Fibroblast of skin of right biceps (primary cell): ENCODE measurements at places on chromosomes 7 and 10.
A peak's percentile ranks its signal among the peaks of the same experiment; 100 is the strongest.

- DNase-seq, result no peak
Observed at GRCh38 chr7:85630904-85631600, 444.2 kb upstream of the SEMA3D start.

GRCh38 chr7:114026486-114027089, 107.8 kb upstream of the PPP1R3A start:
- peak; percentile 50 for DNase-seq

GRCh38 chr7:85714951-85715350, 528.1 kb upstream of the SEMA3D start:
- DNase-seq, result no peak

DNA sequence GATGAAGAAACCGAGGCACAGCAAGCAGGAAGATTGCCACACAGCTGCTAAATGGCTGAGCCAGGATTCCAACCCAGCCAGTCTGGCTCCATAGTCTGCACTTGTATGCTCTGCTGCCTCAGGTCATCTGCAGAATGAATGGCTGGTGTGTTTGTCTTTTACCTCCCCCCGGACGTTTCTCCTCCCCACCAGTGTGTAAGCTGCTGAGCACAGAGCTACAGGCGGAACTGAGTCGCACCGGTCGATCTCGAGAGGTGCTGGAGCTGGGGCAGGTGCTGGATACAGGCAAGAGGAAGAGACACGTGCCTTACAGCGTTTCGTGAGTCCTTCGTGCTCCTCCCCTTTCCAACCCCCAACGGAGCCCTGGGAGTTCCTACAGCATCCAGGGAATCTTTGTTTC, 2.6 kb downstream of the CNPY4 start:
- DNase-seq, result no peak

- DNase-seq, result no peak
Observed at GRCh38 chr10:28558923-28559508, 26.1 kb downstream of the WAC start.

DNA sequence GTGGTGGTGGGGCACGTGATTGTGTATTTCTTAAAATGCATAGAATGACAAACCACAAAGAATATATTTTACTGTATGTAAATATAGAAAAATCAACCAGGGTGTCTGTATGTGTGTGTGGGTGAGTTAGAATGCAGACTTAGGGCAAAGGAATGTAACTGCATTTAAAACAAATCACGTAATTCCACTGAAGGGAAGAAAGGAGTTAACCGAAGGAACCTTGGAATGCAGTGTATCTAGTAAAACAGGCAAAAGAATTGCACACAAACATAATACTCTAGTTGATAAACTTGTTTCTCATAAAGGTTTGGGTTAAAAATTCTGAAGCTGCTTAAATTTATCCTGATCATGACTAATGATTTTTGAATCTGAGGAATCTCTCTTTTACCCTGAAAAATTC, 134.9 kb downstream of the ADRA2A start:
- peak; percentile 57 for DNase-seq

DNA sequence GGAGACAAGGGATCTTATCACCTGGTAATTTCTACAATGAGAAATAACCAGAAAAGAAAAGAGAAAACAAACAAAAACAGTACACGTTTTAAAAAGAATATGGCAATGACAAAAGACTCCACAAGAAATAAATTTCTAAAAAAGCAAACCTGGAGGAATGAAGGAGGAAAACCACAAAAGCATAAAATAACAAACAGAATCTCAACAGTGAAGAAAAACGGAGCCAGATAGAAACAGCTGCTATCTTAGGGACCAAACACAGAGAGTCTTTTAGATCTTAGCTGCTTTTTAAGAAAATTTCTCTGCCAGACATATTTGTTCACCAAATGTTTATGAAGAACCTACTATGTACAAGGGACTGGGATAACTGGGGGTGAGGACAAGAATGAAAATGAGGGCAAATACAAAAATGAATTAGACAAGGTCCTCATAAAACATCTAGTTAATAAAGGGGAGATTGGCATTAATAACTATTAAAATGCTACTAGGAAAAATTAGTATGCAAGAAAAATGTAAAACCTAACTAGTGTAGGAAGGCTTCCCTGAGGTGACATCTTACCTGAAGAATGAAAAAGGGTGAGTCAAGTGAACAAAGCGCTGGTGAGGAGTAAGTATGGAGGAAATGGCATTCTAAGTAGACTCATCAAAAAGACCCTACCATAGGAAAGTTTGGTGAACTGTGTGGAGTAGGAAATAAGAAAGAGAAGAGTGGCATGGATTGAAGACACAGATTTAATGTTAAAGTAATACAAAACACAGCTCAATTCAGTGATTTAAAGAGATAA, 34.3 kb downstream of the WASL start:
- DNase-seq, result no peak

GRCh38 chr7:159092701-159093121, 52.0 kb downstream of the VIPR2 start:
- no peak for DNase-seq

- DNase-seq, result peak; percentile 65
Observed at GRCh38 chr7:134908289-134908688, 78.0 kb upstream of the AGBL3 start.

GRCh38 chr10:31143331-31143935, 111.8 kb upstream of the ZNF438 start:
- no peak for DNase-seq

DNA sequence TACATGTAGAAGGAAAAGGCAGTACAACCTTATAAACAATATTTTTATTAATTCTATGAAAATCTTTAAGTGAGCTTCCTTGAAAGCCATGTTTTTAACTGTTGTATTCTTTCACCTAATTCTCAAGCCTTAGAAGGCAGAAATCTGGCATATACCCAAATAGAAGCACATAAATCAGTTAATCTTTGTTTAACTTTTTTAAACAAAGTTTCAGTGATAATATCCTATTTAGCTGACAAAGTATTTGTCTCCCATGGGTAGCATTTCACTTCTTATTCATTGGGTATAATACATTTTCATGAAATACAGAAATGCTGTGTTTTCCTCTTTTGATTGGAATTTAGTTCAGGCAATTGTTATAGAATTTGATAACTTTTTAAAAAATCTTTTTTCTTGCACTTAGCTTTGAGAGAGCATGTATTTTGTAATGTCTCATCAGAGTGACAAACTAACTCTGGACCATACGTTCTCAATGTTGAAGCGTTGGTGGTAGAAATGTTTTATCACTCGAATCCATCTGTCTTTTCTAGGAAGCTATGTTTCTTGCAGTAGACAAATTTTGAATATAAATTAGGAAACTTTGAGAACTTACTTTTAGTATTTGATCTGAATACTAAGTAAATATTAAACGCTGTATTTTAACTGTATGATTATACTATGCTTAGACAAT, 78.1 kb downstream of the CREM start:
- no peak for DNase-seq

DNA sequence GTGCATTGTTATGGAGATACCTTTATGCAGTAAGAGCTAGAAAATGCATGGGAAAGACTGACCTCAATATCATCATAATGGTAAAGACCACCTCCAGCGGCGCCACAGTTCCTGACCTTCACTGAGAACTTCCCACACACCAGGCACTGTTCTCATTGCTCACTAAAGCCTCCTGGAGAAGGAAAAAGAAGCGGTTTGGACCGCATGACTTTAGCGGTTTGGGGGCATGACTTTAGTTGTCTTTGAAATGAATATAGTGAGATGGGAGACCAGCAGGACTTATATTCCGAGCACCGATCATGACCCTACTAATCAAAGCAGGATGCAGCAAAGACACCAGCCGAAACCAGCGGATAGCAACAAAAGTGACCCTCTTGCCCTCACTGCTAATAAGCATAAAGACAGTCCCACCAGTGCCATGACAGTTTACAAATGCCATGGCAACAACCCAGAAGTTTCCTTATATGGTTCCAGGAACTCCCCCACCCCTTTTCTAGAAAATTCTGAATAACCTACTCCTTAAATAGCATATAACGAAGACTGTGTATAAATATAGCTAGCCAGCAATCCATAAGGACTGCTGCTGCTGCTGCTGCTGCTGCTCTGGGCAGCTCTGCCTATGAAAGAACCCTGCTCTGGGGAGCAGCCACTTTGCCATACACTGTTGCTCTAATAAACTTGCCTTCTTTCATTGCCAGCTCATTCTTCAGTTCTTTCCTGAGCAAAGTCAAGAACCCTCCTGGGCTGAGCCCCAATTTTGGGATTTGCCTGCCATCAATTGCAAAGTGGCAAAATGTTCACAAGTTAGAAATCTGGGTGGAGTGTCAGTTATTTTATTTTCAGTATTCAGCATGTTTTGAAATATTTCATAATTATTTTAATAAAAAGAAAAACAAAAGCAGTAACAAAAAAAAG, 694.1 kb downstream of the SUGCT start:
- no peak for DNase-seq

DNA sequence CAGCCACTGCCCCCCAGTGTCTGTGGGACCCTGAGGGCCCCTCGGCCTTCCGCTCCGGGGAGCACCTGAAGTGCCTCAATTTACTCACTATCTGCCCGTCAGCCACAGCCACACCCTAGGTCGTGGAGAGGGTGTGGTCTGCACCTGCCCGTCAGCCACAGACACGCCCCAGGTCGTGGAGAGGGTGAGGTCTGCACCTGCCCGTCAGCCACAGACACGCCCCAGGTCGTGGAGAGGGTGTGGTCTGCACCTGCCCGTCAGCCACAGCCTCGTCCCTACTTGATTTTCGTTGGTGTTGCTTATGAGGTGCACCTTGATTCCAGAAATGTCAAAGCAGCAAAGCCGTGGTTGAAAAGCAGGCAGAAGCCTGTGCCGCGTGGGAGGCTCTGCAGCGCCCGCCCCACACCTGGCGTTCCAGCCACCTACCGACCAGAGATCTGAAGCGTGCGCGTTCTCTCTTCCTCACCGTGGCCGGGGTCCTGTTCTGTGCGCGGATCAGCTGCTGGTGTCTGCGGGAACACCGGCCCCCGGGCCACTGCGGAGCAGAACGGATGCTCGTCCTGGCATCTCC, 101.6 kb downstream of the DYNC2I1 start:
- DNase-seq, result no peak

DNA sequence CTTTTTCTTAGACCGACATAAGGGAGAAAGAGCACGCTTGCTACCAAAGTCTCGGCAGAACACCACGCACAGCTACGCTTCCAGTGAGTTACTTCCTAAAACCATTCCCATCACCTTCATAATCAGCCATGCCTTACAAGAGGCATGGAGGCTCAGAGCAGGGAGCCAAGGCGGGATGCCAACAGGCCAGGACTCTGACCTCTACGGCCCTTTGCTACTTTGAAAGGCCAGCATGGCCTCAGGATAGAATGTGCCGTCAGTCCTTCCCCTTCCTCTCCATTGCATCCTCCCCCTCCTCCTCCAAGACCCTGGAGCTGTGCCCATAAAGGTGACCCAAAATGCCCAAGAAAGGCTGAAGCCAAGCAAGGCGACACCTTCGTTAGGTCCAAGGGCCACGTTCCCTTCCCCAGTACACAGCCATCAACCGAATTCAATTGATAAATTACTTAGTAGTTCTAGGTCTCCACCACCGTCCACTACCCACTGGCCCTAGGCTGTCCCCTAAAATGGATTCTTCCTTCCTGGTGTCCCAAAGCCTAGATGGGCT, 5.7 kb downstream of the PRKAG2 start:
- no peak for DNase-seq

DNA sequence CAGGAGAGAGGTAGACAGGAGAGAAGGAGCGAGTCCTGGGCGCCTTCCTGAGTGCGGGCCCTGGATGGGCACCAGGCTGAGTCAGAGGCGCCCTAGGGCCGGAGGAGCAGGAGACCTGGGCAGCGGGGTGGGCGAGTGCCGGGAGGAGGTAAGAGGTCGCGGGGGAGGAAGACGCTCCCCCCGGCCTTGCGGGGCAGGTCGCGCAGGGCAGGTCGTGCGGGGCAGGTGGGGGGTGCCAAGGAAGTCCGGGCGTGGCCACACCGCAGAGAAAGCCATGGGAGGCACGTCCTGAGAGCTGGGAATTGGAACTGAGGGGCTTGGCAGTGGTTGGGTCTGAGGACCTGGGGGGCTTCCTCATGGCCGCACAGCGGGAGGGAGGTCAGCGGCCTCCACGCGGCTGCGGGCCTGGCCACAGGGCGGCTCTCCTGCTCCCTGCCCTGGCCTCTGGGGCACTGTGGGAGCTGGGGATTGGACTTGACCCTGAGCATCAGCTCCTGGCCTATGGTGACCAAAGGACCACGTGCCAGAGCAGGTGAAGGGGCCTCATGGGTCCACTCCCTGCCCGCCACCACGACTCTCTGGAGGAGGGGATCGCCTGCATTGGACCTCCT, 935 bp downstream of the MMP21 start:
- no peak for DNase-seq

- peak; percentile 47 for DNase-seq
Observed at GRCh38 chr7:71753956-71754664, 622.2 kb downstream of the GALNT17 start.

- DNase-seq, result no peak
Observed at GRCh38 chr7:124643311-124643811, 122.2 kb downstream of the GPR37 start.

GRCh38 chr10:34297541-34298345, 517.4 kb downstream of the PARD3 start:
- DNase-seq, result no peak

- peak; percentile 67 for DNase-seq
Observed at GRCh38 chr7:104980440-104980839, 33.6 kb upstream of the KMT2E start.

DNA sequence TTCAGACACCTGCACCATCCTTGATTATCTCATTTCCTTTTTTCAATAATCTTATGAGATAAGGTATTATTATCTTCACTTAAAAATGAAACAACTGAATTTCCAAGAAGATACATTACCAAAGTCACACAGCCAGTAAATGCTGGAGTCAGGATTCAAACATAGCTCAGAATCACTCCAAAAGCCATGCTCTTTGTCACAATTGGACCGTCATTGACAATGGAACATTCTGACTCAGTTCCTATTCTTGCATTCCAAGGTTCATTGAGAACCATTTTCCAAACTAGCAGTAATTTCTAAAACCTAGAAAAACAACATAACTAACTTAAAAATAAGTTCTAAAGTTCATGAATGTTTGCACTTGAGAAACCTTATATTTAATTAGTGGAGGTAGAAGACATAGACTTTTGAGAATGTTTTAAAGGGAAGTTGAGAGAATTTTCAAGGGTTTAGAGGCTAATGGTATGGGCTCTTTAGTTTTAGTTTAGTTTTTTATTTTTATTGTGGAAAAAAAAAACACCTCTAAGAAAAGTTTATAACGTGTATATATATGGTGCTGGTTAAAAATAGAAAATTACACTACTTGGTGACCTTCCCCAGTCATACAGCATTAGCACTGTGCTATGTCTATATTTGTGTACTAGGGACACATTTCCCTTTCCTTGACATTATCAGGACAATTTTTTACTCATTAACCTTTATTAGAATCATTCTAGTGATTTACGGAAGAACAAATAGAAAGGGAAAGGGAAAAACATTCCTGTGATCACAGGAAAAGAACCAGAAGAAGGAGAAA, 30.9 kb downstream of the LGI1 start:
- DNase-seq, result no peak

GRCh38 chr7:91644256-91644655, 236.2 kb downstream of the MTERF1 start:
- no peak for DNase-seq

DNA sequence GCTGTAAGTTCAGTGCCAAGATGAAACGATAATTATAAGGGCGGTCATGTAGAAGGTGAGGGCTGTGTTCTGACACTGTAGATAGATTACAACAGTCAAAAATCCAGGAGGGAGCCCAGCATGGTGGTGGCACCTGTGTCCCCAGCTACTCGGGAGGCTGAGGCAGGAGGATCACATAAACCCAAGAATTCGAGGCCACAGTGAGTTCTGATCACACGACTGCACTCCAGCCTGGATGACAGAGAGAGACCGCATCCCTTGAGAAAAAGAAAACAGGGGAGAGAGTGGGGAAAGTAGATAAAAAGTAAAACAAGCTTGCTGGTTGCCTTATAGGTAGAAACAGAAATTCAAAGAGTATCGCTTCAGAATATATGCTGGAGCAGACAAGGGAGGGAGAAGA, 52.1 kb downstream of the KCNH2 start:
- no peak for DNase-seq
